ENCODE measurements at places on chromosomes 5 and 9.

DNA sequence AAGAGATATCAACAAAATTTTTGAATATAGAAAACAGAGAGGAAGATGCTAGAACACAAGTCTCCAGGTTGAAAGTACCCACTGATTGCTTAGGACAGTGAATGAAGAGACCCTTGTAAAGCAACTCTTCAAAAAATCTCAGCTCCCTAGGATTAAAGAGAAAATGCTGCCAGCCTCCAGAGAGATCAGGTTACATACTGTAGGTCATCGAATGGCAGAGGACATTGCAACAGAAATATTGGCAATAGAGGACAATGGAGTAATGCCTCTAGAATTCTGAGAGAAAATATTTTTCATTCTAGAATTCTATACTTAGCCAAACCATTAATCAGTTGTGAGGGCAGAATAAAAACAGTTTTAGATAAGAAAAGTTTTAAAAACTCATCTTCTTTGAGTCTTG lies 43.1 kb upstream of the ELL2 start:
- no peak for DNase-seq

DNA sequence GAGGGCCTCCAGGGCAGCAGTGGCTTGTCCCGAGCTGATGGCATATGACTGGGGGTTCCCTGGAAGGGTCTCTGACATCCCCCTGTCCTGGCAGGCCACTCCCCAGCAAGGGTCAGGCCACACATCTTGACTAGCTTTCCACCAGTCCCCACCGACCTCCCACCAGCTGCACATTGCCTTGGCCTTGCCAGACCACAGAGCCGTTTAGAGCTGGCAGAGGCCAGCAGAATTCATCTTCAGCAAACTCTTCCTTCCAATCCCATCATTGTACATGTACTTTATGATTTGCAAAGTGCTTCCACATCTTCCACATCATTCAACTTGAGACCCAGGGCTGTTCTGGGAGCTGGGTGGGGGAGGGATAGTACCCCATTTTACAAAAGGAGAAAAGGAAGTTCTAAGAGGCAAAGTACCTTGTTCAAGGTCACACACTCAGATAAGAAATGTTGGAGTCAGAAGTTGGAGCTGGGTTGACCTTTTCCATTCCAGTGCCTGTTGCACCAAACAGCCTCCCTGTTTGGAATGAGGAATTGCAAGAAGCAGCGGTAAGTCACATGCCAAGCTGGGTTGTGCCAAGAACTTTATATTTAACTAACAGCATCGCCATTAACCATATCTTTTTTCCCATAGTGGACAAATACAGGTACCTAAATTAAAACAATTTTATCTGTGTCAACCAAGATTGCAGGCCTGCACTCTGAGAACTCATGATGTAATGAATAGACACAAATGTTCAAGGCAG lies 25.8 kb upstream of the COL15A1 start:
- DNase-seq: no peak

DNA sequence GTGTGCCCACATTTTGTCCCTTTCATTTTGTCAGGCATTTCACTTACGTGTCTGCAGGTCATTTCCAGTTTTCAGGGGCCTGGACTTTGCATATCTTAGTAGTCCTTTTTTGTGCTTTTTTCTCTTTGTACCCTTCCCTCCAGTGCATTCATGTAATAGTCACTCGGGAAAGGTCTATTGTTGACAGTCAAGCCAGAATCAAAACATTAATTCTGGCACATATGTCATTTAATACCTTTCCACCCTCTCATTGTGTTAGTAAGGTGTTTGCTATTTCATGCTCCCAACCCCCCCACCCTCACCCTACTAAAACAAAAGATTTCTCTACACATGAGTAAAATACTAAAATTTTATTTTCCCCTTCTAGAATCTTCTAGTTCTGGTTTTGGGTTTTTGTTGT lies 42.7 kb downstream of the UGCG start:
- DNase-seq: no peak

- DNase-seq: no peak
Measured at GRCh38 chr5:138951091-138951985, 76.2 kb upstream of the LRRTM2 start.

DNA sequence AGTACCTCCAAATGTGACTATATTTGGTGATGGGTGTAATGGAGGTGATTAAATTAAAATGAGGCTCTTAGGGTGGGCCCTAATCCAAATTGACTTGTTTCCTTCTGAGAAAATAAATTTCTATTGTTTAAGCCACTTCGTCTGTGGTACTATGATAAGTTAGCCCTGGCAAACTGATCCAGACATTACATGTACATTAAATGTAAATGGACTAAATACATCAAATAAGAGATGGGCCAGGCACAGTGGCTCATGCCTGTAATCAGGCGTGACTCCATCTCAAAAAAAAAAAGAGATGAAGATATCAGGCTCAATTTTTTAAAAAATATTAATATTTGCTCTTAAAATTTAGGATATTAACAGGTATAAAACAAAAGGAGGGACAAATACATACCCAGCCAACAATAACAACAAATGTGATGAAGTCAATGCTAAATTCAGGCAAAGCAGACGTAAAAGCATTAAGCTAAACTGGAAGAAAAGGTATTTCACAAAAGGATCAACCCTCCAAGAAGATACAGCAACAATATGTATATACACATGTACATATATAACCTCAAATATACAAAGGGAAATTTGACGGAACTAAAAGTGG lies 5.5 kb upstream of the OR2V1 start:
- no peak for DNase-seq

DNA sequence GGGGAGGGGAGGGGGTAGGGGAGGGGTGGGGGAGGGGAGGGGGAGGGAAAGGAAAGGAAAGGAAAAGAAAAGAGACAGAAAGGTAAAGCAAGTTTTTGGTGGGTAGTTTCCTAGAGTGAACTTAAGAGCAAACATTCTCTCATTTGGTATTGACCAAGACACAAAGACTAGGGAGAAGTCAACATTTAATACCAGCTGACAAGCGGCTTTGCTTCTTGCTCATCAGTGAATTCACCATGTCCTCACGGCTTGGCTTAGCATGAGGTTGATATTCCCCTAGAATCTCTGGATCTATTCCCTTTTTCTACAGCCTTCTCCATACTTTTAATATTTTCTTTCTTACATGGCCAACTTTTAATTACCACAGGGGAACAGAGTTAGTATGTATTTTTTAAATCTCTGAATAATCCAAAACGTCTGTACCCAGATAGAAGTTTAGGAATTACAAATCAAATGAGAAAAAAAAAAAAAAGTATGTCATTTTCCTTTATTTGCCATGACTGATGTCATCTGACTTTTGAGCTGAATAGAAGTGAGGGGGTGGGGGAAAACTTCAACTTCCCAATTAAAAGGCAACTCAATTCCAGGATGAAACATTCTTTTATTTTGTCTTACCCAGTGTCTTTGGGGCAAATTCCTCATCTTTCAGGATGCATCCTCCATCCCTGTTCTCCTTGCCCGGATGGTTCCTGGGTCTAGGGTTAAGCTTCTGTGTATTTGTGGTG lies 40.1 kb upstream of the GLIS3 start:
- DNase-seq: peak; percentile 27

DNA sequence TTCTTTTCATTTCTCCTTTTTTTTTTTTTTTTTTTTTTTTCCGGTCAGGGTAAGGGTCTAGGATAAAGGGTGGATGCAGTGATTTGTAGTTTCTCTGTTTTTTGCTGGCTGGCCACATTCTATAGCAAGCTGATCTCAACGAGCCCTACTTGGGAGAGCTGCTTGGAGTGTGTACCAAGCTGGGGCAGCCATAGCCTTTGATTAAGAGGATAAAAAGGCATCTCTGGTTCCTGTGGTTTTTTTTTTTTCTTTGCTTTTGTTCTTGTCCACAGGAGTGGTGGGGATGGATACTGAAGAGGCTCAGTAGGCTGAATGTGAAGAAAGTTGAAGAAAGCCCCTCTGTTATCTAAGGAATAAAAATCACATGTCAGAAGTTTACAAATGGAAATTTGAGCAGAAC lies 955.3 kb upstream of the WWC1 start:
- DNase-seq: no peak
